H54 (cell line): ENCODE measurements at places on chromosomes 12 and 14.

DNA sequence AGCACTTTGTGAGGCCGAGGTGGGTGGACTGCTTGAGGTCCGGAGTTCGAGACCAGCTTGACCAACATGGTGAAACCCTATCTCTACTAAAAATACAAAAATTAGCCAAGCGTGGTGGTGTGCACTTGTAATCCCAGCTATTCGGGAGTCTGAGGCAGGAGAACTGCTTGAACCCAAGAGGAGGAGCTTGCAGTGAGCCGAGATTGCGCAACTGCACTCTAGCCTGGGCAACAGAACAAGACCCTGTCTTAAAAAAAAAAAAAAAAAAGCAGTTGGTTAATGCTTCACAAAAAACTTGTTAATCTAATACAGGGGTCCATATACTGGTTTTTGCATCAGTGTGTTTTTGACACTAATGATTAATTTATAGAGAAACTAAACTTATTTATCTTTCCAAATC is 18.5 kb upstream of the SLC7A8 start:
- DNase-seq = no peak

DNA sequence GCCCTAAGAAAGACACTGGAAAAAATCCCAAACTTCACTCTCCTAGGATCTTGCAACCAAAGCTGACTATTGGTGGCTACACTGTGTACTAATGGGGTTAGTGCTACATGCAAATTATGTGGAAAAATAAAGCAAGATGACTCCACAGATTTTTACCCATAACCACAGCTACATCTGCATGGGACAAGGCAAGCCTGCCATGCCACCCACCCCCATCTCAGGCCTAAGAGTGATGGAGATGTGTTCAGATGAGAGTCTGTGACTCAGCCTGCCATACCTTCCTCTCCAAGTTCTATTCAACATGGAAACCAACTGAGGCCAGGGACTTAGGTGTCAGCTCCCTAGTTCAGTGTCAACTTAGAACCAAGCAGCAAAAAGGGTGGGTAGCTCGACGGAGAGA is 206.2 kb downstream of the PELI2 start:
- no peak for DNase-seq

DNA sequence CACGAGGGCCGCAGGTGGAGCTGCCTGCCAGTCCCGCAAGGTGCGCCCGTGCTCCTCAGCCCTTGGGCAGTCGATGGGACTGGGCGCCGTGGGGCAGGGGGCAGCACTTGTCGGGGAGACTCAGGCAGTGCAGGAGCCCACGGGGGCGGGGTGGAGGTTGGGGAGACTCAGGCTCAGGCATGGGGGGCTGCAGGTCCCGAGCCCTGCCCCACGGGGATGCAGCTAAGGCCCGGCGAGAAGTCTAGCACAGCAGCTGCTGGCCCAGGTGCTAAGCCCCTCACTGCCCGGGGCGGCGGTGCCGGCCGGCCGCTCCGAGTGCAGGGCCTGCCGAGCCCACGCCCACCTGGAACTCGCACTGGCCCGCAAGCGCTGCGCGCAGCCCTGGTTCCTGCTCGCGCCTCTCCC is 39.2 kb upstream of the P2RX7 start:
- no peak for DNase-seq

- no peak for DNase-seq
Measured at GRCh38 chr14:85867450-85867849, 337.5 kb downstream of the FLRT2 start.

GRCh38 chr12:14403711-14404196 is 38.3 kb downstream of the ATF7IP start:
- no peak for DNase-seq
